ENCODE measurements at places on chromosomes 6 and 20. TPM values are rescaled to one million over a fixed set of nuclear protein-coding genes. Genes with fewer than 3 reads are reported as not detected.
A peak's percentile ranks its signal among the peaks of the same experiment; 100 is the strongest.

- DNase-seq = no peak
Observed at GRCh38 chr6:112305795-112306564, 41.1 kb upstream of the RFPL4B start.

The HLA-DMB gene
- total RNA-seq = 8.9 TPM

GRCh38 chr6:134896910-134897309 lies 53.0 kb downstream of the ALDH8A1 start:
- no peak for DNase-seq

DNA sequence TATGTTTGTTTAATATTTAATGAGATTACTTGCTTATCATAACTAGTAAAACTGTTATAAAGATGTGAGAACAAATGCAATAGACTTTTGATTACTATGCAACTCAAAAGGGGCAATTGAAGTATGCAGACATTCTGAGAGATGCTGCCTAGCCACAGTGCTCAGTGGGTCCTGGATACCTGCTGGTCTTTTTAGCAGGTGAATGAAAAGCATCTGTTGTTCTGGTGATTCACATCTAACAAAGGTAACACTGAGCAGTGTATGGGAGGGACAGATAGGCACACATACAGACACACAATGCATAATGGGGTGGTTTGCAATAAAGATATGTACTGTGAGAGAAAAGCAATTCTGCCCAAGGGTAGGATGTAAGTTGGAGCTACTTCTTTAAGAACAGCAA lies 46.9 kb downstream of the OGFRL1 start:
- DNase-seq = no peak

The ENPP1 gene
- total RNA-seq = 45.3 TPM

The WFDC6 gene
- total RNA-seq = not detected

- DNase-seq = no peak
Observed at GRCh38 chr6:140069576-140069975, 695.1 kb upstream of the CITED2 start.

GRCh38 chr6:5989141-5989723 lies 17.5 kb downstream of the NRN1 start:
- DNase-seq = no peak

DNA sequence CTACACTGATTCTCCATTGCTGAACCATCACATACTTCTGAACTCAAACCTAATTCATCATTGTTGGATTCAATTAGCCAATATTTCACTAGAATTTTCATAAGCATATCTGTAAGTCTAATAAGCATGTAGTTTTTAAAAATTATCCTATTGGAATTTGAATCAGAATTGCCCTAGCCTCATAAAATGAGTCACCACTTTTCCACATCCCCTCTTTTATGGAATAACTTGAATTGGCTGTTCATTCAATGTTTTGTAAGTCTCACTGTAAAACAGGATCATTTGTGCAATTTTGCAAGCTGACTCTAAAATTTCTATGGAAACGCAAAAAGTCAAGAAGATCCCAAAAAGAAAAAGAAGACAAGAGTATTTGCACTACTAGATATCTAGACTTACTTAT lies 141.0 kb downstream of the HACE1 start:
- no peak for DNase-seq

GRCh38 chr6:161168281-161168891 lies 105.5 kb downstream of the AGPAT4 start:
- peak; percentile 39 for DNase-seq

DNA sequence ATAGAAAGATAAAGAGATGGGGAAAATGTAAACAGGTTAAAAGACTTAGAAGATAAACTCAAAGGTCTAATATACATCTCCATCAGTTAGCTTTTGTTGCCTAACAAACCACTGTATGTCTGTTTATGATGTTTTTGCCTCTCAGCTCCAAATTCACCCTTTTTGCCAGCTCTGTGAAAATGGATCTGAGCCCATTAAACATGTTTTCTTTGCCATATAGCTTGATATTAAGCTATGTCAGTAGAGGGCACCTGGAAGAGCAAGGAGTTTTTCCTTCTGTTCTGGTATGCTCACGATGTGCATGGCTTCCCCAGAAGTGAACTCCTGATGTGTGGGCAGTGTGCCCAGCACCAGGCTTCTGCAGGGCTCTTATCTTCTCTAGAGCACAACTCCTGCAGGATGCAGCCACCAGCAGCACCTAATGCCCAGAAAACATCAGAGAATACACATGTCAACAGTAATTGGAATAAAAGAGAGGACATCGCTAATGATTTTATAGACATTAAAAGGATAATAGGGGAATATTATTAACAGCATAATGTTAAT lies 14.6 kb upstream of the SNX9 start:
- DNase-seq = no peak

GRCh38 chr6:20069021-20069522 lies 143.2 kb downstream of the MBOAT1 start:
- DNase-seq = no peak

GRCh38 chr20:40997116-40997515 lies 31.5 kb upstream of the TOP1 start:
- DNase-seq = no peak

The TRMT11 gene
- total RNA-seq = 43.1 TPM

GRCh38 chr6:22134308-22134707 lies 162.5 kb downstream of the PRL start:
- no peak for DNase-seq

DNA sequence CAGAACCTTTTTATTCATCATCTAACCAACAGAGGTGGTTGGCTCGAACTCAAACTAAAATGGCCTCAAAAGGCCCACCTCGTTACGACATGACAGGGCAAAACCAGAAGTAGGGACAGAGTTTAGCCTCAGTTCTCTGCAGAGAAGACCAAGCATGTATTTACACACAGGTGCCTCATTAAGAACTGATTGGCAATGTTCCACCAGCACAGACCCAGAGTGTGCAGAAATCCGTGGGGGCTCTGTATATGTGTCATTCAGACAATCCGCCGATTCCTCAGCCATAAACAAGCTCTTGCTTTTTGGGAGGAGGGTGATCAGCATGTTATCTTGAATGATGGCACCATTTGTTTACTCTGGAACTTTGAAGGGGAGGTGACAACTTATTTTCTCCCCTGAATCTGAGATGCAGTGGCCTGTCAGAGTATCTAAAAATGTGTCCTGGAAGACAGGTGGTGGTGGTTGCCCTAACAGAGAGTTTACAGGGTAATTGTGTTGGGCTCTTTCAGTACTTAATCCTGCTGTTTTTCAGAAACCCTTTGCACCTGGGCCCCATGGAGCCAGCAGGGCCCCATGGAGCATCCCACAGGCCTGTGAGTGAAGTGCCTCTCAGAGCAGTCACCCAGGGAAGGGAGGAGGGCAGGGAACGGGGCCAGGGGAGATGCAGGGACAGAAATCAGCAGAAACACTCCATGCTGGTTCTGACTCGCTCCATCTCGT lies 29.1 kb upstream of the C20orf203 start:
- DNase-seq = no peak

- DNase-seq = no peak
Observed at GRCh38 chr6:147787417-147787816, 278.9 kb downstream of the SAMD5 start.

The VGLL2 gene
- total RNA-seq = 0.11 TPM

DNA sequence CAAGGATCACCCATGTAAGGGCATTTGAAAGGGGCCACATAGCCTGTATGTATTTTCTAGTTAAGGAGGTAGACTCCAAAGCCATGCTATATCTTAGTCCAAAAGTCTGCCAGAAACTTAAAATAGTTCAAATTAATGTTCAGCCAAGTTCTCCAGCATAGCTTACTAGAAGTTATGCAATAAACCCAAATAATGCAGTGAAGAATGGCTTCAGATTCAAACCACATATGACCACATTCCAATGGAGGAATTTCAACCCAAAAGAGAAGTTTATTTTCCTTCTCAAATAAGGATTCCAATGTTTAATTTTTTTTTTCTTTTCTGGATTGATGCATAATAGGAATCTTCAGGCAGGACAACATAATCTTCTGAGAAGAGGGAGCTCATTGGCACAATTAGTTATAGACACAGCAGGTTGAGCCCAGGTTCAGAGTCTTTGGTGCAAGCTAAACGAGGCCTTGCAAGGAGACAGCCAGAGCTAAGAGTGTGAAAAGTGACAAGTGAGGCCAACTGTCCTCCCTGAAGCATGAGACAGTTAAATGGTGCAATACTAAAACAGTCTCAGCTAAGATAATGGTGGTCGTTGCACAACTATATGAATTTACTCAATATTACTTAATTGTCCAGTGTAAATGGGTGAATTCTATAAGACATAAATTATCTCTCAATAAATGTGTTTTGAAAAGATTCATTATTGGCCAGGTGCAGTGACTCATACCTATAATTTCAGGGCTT lies 598.8 kb upstream of the CDH4 start:
- DNase-seq = no peak

GRCh38 chr20:5974531-5974930 lies 24.1 kb downstream of the MCM8 start:
- DNase-seq = no peak

The GPLD1 gene
- total RNA-seq = 4.8 TPM

The SCUBE3 gene
- 3.9 TPM for total RNA-seq

The WFDC2 gene
- not detected for total RNA-seq

The TCF21 gene
- total RNA-seq = 25.3 TPM

DNA sequence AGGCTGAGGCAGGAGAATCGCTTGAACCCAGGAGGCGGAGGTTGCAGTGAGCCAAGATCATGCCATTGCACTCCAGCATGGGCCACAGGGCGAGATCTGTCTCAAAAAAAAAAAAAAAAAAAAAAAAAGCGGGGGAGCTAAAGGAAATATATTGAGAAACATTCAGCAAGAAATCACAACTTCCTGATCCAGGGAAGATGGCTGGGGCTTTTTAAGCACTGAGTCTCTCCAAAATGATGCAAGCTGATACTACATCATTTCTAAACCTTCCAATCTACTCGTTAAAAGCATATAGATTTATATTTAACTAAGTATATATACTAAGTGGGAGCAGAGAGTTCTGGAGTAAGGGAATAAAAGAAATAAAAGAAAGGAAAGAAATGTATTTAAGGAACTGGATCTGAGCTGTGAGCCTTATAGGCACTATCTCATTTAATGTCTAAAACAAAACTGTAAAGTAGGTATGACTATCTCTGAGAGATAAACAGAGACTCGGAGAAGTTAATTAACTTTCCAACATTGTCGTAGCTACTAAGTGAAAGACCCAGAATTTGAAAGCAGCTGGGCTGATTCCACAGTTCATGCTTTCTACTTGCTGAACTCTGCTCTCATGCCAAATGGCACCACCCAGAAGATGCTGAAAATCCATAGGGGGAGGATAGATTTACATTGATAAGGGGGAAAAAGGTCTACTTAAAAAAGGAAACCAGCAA lies 215.0 kb upstream of the MARCKS start:
- no peak for DNase-seq

GRCh38 chr6:132465530-132466485 lies 47.1 kb downstream of the STX7 start:
- DNase-seq = no peak

DNA sequence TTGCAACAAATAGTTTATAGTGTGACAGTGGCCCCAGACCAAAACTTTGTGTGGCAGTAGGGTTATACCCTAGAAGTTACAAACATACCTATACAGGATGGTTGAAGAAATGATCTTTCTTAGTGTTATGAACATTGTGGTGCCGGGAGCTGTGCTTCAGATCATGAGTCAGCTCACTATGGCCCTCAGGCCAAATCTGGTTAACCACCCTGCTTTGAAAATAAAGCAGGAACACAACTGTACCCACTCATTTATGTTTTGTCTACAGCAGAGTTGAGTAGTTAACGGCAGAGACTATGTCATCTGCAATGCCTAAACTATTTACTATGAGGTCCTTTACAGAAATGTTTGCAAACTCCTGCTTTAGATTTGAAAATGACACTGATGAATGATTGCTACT lies 24.3 kb downstream of the AKAP7 start:
- DNase-seq = no peak

The OPRM1 gene
- total RNA-seq = 1.2 TPM

GRCh38 chr20:23260181-23260840 lies 90.3 kb upstream of the NXT1 start:
- no peak for DNase-seq

GRCh38 chr20:20896606-20897005 lies 184.2 kb upstream of the RALGAPA2 start:
- no peak for DNase-seq

DNA sequence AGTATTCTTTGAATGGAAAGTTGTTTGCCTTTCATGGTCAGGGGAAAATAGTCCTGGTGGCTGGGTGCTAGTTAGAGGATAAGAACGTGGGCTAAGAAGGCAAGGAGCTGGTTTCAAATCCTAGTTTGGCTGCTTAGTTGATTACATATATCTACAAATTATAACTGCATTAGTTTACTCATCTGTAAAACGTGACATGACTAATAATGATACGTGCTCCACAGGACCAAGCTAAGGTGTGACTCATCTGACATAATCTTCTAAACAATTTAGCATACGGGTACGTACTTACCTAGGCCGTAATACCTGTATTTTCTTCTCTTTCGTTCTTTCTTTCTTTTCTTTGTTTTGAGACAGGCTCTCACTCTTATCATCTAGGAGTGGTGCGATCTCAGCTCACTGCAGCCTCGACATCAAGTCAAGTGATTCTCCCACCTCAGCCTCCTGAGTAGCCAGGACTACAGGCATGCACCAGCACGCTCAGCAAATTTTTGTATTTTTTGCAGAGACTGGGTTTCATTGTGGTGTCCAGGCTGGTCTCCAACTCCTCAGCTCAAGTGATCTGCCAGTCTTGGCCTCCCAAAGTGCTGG lies 1274.2 kb upstream of the GJE1 start:
- no peak for DNase-seq

GRCh38 chr20:54339093-54339492 lies 131.2 kb downstream of the PFDN4 start:
- DNase-seq = no peak

- DNase-seq = no peak
Observed at GRCh38 chr6:84224251-84224650, 3.2 kb downstream of the CEP162 start.

The ARMH2 gene
- not detected for total RNA-seq

The TFB1M gene
- total RNA-seq = 27.4 TPM

DNA sequence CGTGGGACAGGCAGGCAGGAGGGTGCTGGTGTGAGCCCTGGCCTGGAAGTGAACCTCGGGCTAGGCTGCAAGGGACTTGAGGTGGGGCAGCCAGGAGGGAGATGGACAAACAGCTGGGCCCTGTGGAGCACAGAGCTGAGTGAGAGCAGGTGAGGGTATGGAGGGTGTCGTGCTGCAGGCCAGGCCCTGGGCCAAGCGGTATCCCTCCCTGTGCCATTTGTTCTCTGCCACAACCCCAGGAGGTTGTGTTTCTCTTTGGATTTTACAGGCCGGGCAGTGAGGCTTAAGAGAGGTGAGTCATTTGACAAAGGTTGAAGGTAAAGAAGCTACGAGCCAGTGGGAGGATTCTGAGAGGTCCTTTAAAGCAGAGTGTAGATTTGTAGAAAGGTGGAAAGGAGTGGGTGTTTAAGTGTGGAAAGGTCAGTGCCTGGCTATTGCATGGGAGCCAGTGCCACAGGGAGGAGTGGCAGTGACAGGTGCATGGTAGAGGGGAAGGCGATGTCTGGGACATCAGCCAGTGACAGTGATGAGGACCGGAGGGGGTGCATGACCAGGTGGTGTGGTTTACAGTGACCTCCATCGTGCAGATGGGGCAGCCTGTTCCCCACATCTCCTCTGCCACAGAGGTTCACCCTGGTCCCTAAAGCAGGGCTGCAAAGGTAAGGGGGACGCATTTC lies 39.8 kb downstream of the GMPR start:
- DNase-seq = no peak

- no peak for DNase-seq
Observed at GRCh38 chr6:84150705-84151104, 76.7 kb downstream of the CEP162 start.

The RPS6KA2 gene
- 34.7 TPM for total RNA-seq

The SLC22A7 gene
- total RNA-seq = not detected

The RAMACL gene
- 6.0 TPM for total RNA-seq
